Right ventricle myocardium superior (tissue), 1 donor: ENCODE measurements at places on chromosomes 7 and 10. TPM values are rescaled to one million over a fixed set of nuclear protein-coding genes. Genes with fewer than 3 reads are reported as not detected.

SLC26A5 gene
- not detected for total RNA-seq

HTR7 gene
- 0.16 TPM for total RNA-seq

TSPAN12 gene
- 56.9 TPM for total RNA-seq

SPDYE2B gene
- total RNA-seq = not detected
